ENCODE measurements at places on chromosomes 7 and 10. TPM values are rescaled to one million over a fixed set of nuclear protein-coding genes. Genes with fewer than 3 reads are reported as not detected.

Gene WNT8B
- total RNA-seq = not detected

Gene C10orf105
- not detected for total RNA-seq

- peak; percentile 21 for DNase-seq
Measured at GRCh38 chr7:119545118-119545517, 727.9 kb upstream of the KCND2 start.

DNA sequence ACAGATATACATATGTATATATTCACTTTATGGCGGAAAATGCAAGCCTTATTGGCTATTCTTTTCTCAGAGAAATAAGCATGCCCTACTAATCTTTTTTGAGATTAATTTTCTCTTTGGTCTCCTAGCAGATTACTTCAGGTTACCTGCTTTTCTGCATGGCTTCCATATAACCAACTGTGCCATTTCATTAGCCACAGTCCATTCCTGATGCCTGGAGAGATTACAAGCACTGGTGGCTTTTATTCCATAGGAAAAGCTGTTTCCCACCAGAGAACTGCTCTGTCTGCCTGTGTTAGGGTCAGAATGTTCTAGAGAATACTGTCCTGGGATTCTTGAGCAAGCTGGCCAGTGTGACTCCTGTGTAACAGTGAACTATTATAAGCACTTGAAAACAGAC, 59.8 kb downstream of the LRRN3 start:
- no peak for DNase-seq

DNA sequence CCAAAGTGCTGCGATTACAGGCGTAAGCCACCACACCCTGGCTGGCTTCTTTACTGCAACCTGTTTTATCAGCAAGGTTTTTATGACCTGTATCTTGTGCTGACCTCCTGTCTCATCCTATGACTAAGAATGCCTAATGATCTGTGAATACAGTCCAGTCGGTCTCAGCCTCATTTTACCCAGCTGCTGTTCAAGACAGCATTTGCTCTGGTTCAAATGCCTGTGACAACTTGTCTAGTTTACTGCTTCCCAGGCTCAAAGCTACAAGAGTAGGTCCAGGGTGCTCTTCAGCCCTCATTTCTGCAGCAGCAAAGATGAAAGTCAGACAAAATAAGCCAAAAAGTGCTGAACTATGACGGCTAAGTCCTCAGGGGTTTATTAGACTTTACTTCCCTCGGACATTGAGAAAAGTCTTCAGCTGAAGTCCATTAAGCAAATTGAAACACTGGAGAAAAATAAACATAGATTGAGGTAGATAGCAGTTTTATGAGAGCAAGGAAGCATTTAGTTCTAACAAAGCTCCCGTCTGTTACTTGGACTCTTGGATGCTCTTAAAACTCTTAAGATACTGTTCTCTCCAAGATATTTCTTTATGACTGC, 12.5 kb upstream of the LYZL1 start:
- DNase-seq = no peak
